ENCODE measurements at places on chromosomes 7 and 10.

DNA sequence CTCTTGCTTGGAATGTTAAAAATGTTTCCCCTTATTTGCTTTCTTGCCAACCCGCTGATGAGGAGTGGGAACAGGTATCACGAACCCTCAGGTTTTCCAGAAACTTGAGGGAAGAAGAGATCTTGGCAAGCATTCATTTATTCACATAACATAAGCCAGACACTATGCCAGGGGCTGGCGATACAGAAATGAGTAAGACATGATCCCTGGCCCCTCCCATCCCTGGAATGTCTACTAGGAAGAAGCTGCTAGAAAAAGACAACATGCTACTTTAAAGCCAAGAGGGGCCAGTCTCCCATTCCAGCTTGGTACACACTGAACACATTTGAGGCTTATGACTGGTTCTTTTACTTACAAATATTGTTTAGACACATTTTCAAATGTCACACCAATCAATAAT, 26.4 kb downstream of the SLC35B4 start:
- no peak for DNase-seq

GRCh38 chr7:135708041-135708440, 19.9 kb downstream of the SLC13A4 start:
- no peak for DNase-seq

GRCh38 chr7:158443688-158444483, 143.7 kb downstream of the PTPRN2 start:
- no peak for DNase-seq

- DNase-seq: no peak
Measured at GRCh38 chr10:77446700-77447099, 190.9 kb downstream of the KCNMA1 start.

GRCh38 chr10:43912469-43912868, 263.8 kb upstream of the ZNF32 start:
- DNase-seq: no peak

- no peak for DNase-seq
Measured at GRCh38 chr7:1862560-1862959, 192.5 kb downstream of the ELFN1 start.

GRCh38 chr7:133675510-133676218, 422.8 kb downstream of the EXOC4 start:
- no peak for DNase-seq

DNA sequence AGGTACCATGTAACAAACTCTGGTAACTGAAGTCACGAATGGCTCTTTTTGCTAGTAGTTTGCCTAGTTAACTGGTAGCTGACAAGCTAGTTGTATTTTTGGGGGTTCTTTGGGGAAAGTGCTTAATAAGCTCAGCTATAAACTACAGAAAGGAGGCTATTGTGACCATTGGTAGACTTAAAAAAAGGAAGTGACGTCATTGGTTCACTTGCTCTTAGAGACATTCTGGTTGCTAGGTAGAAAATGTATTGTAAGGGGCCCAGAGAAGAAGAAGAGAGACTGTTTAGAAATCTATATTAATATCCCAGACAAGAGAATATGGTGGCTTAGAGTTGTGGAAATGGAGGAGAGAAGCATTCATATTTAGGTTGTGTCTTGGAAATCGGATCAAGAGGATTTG, 103.0 kb downstream of the NXPH1 start:
- no peak for DNase-seq

GRCh38 chr7:109479388-109479787, 909.7 kb downstream of the DNAJB9 start:
- DNase-seq: no peak

- no peak for DNase-seq
Measured at GRCh38 chr10:9957351-9957750, 1060.3 kb upstream of the CELF2 start.

DNA sequence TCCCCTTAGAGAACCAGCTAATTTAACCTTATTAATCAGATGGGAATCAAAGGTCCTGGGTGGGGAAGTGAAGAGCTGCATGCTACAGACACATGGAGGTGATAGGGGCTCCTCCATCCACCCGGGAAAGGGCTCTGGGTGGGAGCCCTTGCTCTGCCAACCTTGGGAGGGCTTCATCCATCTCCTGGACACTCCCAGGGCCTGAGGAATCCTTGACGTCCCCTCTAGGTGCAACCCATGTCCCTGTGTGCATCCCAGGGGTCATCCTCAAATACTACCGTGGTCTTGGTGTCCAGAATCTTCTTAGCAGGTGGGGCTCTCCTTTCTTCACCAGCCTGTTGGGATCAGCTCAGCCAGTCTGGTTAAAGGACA, 55.4 kb upstream of the IGFBP3 start:
- DNase-seq: no peak

DNA sequence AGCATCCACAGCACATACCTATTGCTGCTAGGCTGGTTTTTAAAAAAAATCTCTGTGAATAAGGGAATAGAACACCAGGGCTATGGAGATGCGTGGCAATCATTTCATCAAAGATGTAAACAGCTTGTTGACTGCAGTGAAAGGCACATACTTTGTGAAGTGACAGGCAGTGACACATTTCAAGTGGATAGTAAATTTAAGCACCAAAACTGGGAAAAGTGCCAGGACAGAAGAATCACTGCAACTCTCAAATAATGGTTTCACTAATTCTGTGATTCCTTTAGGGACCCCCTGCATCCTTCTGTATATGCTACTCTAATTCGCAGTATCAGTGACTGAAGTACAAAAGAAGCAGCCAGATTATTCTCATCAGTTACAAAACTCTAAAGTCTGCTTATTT, 145.2 kb upstream of the KLF14 start:
- DNase-seq: no peak

- peak; percentile 30 for DNase-seq
Measured at GRCh38 chr7:100088095-100088620, 611 bp upstream of the COPS6 start.

GRCh38 chr7:30969604-30969970, 5.8 kb downstream of the GHRHR start:
- DNase-seq: no peak

DNA sequence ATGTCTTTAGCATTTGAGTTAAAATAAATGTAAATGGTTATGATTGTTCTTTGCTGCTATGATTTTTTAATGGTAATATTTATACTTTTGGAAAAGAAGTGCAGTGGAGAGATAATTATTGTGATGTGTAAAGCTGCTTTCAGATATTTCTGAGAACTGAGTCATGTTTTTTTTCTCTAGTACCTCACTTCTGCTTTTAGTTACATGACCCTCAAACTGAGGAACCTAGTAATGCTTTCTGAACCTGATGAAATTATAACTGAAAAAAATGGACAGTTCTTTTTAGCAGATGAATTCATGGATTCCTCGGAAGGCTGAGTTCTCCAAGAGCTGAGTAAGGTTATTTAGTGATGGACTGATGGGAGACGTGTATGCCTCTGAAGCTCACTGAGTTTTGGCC, 167.8 kb downstream of the CDCA7L start:
- no peak for DNase-seq

DNA sequence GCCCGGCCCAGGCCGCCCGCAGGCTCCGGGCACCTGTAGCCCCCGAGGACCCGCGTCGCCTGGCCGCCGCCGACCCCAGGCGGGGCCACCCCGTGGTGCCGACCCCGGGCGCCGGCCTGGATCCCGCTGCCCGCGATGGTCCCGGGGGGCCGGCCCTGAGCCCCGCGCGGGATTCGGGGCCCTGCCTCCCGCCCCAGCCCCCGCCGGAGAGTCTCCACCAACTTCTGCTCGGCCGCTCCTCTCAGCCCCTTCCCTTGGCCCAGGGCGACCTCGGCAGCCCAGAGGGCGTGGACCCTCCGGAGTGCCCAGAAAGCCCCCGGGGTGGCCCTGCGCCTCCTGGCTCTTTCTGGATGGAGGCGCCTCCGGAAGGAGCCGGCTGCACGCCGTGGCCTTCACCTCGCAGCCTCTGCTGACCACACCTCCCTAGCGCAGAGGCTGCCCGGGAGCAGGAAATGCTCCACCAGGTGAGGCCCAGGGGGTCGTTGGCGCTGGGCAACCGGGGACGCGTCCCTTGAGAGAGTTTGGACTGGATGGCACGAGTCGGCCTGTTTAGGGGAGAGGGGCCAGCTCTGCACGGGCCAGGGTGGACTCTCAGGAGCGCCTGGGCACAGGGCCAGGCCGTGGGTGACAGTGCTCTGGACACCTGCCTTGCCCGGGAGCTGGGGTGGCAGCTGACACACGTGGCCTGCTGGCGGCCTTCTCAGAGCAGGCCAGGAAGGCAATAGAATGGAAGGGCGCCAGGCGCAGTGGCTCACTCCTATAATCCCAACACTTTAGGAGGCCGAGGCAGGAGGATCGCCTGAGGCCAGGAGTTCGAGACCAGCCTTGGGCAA, 529 bp downstream of the ZNF853 start:
- no peak for DNase-seq

- no peak for DNase-seq
Measured at GRCh38 chr7:130432886-130433285, 7.9 kb downstream of the CEP41 start.

GRCh38 chr7:114343949-114344708, 70.5 kb upstream of the FOXP2 start:
- no peak for DNase-seq

GRCh38 chr7:34277016-34277802, 371.9 kb downstream of the BMPER start:
- no peak for DNase-seq

- DNase-seq: no peak
Measured at GRCh38 chr10:122350893-122351292, 23.6 kb upstream of the PLEKHA1 start.

GRCh38 chr7:1883031-1883761, 213.1 kb downstream of the ELFN1 start:
- DNase-seq: no peak

GRCh38 chr10:129404091-129404490, 63.0 kb upstream of the MGMT start:
- no peak for DNase-seq

- no peak for DNase-seq
Measured at GRCh38 chr7:194252-195009, 2.1 kb downstream of the FAM20C start.

DNA sequence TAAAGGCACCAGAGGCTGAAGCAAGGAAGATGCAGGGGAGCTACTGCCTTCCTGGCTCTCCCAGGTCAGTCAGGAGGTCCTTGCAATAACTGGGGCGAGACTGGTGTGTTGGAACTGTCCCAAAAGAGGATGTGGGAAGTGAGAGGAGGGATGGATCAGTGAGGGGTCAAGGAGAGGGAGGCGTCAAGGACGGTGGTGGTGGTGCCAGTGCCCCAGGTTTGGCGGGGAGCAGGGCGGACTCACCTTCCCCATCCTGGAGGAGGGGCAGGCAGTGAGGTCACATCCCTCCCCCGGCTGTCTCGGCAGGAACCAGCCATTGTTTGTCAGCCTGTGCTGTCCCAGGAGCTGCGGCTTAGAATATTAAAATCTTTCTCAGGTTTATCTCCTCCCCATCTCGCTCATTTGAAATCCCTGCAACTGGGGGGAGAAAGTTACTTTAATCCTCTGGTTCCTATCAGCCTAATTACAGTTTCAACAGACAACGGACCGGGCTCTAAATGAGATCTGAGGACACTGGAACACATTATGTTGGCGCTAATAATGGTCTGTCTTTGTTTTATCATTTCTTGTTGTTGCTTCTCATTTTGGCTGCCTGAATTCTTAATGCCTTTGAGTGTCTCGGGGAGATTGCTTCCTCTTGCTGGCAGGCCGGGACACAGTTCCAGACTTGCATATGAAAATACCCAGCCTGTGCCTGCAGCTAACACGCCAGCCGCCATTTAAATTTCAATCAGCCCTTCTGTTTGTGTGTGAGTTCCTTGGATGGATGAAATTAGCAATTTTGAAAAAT, 387.5 kb downstream of the RPS24 start:
- no peak for DNase-seq

DNA sequence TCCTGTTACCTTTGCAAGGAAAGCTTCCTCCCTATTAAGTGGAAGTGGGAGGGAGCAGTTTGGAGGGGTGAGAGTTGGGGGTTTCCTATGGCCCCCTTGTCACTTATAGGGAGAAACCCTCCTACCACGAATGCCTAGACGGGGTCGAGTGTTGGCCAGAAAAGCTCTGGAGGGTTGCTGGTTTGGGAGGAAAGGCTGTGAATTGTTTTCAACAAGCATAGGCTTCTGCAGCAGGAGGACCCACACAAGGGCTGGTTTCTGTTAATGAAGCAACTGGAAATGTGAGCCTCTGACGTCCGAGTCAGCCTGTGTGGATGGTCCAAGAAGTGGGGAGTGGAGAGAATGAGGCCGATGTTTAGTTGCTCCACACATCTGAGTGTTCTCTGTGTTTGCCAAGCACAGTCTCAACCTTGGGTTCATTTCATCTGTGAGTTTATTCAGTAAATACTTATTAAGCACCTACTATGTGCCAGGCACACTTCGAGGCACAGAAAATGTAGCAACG, 37.3 kb upstream of the LEP start:
- no peak for DNase-seq

GRCh38 chr7:83821866-83822265, 172.9 kb upstream of the SEMA3E start:
- DNase-seq: no peak

DNA sequence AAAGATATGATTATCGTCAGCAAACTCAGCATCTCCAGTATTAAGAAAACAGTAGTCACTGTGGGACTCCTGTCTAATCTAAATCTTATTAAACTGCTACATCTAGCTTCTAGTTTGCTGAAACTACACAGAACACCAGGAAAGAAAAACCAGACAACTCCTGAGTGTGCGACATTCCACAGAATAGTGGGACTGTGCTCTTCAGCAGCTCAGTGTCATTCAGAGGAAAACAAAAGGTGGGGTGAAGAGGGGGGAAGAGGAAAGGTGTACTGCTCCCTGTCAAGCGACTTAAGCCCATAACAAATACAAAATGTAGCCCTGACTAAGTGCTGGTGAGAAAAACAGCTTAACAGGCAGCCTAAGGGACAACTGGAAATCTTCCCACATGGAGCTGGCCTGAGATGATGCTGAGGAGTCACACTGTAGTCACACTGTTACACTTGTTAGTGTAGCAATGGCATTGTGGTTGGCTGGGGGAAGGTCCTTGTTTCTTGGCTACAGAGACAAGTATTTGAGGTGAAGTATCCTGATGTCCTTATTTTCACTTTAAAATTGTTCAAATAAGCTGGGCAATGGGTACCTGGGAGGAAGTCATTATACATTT, 135.5 kb downstream of the USP6NL start:
- DNase-seq: no peak
